ENCODE measurements at places on chromosomes 7 and 10.

- no peak for DNase-seq
Observed at GRCh38 chr10:117353684-117354083, 21.6 kb downstream of the PDZD8 start.

DNA sequence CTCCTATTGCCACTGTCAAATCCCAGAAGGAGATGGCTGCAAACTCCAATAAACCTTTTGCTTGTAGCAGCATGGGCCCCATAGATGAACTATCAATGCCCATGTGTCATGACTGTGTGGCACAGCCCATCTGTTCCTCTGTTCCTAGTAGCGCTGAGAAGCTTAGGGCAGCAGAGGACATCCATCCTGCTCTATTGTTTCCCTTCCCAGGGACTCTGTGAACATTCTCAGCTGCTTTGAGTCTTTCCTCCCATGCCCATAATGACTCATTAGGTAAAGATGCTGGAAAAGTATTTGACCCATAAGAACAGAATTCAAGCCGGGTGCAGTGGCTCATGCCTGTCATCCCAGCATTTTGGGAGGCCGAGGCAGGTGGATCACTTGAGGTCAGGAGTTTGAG is 28.3 kb downstream of the STMP1 start:
- DNase-seq = no peak

DNA sequence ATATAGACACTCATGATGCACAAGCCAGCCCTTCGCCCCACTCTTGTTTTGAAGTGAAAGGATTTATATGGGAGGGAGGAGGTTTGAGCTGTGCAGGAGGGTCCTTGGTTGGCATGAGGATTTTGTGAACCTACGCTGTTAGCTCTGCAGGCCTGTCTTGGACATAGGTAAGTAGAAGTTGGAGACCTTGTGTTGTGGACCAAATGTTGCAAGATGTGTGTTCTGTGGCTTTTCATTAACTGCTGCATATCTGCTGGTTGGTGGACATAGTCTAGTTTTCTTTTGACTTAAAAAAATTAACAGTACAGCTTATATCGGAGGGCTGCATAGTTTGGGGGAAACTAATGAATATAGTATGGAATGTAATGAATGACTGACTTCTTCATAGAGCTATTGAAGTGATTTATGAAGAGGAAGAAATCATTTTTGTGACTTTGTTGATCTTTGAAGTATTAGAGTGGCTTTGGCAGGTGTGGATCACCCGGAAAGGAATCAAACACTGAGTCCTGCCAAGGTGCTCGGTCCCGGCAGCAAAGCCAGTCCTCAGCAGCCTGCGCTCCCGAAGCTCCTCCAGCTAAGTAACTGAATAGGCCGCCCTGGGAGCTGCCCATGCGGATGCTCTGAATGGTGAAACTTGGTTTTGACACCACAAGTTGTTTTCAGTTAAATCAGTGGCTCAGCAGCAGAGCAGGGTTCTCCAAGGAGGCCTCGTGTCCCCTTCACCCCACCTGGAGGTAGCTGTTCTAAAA is 3.2 kb downstream of the MGMT start:
- DNase-seq = no peak

DNA sequence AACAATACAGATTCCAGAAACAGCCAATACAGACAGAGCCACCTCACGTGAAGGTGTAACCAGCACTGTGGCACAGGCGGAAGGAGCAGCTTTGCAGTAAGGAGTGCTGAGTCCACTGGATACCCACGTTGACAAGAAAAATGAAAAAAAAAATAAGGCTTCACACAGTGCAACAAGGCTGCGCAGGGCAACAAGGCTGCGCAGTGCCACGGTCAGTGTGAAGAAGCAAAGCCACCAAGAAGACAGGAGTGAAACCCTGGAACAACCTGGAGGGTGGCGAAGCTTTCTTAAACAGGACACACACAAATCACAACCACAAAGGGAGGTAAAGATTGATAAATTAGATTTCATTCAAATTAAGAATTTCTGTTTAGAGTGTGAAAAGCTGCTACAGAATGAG is 204.0 kb downstream of the MAD1L1 start:
- no peak for DNase-seq

- DNase-seq = no peak
Observed at GRCh38 chr7:144452064-144452463, 48.6 kb upstream of the NOBOX start.

DNA sequence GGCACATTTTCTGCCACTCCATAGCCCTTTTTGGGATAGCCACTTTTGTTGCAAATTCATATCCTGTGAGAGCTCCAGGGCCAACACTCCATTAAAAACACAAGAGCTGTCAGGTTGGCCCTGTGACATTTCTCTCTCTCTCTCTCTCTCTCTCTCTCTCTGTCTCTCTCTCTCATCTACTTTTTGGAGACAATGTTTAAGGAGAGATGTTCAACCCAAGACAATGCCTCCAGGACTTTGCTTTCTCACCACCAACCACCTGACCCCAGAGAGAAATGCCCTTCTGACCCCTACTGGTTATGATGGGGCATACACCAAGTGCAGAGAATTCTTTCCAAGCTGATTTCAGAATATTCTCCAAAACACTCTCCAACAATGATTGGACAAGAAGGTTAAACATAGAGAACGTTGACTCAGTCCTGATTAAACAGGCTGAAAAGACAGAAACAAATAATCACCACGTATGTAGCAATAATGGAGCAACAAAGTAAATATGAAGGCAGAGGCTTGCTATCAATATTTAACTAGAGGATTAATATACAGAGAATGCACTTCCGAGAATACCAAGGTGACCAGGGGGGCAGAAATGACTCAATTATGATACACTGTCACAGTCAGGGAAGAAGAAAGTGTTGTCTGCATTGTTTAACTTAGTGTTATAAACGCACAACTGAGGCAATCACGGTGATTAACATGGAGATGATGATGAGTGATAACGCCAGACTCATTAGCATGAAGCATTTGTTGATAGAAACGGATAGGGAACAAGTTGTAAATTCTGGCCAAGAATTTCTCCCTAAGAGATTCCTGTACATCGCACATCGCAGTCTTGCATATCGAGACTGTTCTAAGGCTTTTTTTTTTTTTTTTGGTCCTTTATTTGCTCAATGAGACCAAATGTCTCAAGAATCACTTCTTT is 178.5 kb downstream of the NRP1 start:
- no peak for DNase-seq

DNA sequence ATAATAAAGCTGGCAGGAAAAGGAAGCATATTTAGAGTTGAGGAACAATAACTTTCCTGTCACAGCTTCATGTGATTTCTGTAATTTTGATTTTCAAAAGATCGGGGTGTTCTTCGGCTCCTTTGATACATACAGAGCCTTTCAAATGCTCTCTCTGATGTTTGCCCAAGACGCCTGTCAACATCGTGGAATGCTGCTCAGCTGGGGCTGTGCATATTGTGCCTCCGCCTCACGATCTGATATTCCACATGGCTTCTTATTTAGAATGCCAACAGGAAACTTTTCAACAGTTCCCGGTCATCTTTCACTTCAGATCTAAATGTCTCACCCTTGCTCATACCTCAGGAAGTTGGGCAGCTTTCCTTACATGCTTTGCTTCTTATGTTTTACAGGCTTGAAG is 7.3 kb downstream of the NPY start:
- DNase-seq = no peak

GRCh38 chr7:55557666-55558188 is 14.6 kb downstream of the VOPP1 start:
- DNase-seq = no peak

DNA sequence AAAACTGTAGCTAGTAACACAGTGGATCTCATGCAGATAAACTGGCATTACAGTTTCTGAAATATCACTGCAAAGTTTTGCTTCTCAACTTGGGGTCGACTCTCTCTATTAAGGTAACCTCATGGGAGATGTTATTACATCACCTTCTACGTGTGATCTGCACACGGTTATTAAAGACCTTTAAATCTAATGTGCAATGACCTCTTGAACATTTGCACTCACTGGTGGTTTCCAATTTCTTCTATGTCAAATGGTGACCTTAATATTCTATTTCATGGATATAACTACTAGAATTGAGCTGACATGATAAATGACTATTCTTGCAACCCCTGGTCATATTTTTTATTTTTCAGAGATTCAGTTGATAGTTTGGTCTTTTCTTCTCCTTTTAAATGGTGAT is 191.3 kb downstream of the PPP1R3A start:
- no peak for DNase-seq

DNA sequence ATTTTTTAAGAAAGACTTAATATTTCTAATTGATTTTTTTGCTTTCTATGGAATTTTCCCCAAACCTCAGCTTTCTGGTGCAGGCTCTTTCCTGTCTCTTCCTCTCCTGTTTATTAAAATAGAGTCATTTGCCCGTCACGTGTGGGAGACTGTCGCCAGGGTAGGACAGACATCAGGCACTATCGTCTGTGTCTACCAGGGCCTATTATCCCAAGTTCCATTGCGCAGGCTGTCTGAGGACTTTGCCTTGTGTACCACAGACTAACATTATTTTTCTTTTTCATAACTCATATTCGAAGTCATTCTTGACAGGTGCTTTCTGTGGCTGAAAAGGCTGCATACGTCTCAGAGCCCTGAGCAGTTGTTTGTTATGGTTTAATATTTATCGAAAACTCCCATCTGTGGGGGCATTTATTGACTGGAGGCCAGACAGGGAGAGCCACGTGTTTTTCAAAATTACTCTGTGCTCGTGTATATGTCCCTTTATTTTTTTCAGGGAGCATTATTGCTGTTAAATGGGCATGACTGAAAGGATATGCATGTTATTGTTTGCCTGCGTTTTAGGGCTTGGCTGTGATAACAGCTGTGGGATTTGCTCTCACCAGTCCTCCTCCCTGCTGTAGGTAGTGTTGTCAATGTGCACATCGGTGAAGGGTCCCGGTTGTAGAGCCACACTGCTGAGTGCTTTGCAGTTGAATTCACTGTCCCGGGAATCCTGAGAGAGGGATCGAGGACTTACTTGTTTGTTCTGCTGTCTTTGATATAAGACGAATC is 89.8 kb downstream of the CAMK1D start:
- DNase-seq = no peak

DNA sequence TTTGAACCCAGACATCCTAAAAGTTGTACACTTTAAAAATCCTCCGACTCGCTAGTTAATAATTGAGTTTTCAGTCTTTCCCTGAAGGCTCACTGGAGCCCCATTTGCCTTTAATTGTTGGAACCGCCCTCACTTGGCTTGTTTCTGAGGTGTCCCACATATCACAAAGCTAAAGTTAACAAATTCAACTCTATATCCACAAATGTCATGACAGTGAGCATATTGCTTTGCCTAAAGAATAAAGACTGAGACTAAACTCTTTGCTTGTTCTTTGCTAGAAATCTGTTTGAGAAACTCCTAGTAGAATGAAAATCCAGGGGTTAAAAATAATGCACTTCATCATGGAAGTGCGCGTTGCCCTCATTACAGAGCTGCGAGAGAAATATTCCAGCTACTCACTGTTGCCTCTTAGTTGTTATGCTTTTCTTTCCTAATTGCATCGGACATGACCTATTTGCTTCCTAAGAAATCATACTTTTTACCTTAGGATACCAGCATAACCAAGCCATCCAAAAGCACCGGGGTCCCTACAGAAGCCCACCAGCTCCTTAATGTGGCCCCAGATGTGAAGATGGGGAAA is 752 bp downstream of the THSD7A start:
- DNase-seq = no peak

GRCh38 chr10:4684434-4684833 is 141.6 kb upstream of the AKR1E2 start:
- no peak for DNase-seq

DNA sequence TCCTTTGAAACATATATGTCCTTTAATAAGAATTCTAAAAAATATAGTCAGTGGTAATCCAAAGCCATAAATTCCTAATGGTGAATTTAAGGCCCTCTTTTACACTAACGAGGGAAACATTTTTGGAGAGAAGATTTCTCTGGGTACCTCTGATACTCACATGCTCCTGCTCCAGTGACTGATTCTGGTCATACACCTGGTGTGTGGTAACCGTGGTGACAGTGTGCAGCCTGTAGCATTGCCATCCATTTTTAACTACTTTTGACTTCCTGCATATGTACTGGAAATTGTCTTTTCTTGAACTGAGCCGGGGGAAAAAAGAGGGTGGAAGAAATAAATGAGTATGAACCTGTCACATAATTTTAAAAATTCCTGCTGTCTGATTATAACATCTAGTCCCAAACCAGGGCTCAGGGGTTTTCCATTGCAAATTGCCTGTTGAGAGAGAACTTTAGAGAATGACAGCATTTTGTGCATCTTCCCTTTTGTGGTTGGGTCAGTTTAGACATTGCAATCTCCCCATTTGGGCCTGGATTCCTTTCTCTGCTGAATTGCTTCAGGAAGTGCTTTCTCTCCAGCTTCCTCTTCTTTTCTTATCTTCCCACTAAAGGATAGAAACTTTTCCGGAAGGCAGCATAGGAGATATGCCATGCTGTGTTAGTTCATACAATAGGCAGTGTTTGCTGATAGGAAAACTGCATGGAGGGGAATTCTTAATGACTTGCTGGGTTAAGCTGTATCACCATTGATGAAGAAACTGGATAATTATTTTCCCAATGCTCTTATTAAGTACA is 125.5 kb downstream of the GRM3 start:
- DNase-seq = no peak

DNA sequence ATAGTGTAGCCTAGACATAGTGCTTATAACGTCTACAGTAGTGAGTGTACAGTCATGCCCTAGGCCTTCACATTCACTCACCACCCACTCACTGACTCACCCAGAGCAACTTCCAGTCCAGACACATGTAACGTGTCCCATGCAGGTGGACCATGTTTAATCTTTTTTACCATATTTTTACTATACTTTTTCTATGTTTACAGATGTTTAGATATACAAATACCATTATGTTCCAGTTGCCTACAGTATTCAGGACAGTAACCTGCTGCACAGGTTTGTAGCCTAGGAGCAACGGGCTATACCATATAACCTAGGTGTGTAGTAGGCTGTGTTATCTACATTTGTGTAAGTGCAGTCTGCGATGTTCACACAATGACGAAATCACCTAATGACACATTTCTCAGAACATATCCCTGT is 11.0 kb downstream of the MPP7 start:
- DNase-seq = no peak

GRCh38 chr7:4765776-4766490 is 9.5 kb upstream of the AP5Z1 start:
- no peak for DNase-seq

- no peak for DNase-seq
Observed at GRCh38 chr7:158157460-158157859, 430.2 kb downstream of the PTPRN2 start.

DNA sequence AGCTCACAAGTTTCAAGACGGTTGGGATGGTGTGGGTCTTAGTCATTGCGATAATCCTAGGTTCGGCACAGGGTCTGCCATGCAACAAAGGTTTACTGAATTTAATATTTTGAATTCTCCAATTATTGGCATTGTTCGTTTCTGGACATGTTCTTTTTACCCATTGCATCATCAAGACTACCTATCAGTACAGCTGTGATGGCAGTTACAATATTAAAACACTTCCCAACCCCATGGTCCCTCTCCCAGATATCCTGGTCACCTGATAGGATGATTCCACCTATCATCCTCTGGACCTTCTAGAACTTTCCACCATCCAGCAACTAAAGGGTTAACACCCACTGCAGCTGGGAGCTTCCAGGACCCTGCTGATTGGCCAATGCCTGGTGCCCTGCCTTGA is 377.8 kb upstream of the PRKCQ start:
- DNase-seq = no peak
